AML-193 (cell line): ENCODE measurements at places on chromosomes 6 and 20.
A peak's percentile ranks its signal among the peaks of the same experiment; 100 is the strongest.

GRCh38 chr6:136466777-136467176 is 83.4 kb downstream of the MAP7 start:
- DNase-seq, result no peak

DNA sequence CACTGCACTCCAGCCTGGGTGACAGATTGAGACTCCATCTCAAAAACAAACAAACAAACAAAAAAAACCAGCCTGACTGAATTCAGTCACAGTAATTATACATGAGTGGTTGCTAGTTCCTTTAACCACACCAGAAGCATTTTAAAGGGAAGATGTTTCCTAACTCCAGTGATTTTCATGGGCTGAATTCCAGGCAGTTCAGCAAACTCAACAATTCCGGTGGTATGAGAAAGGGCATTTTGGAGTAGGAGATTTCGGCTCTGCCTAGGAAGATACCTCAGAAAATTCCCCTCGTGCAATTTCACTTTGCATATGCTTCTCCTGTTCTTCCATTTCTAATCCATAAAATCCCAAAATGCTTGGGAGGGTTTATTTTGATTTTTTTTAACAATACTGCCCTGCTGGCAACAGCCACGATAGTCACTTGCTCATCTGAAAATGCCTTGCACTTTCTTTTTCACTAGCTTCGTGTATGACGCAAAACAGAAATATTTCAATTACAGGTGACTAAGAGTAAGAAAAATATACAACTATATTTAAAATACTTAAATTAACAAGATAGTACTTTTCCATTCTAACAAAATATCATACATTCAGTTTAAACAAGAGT is 48.3 kb upstream of the IPCEF1 start:
- no peak for DNase-seq

GRCh38 chr6:141677598-141678211 is 455.0 kb upstream of the GJE1 start:
- peak; percentile 32 for DNase-seq

DNA sequence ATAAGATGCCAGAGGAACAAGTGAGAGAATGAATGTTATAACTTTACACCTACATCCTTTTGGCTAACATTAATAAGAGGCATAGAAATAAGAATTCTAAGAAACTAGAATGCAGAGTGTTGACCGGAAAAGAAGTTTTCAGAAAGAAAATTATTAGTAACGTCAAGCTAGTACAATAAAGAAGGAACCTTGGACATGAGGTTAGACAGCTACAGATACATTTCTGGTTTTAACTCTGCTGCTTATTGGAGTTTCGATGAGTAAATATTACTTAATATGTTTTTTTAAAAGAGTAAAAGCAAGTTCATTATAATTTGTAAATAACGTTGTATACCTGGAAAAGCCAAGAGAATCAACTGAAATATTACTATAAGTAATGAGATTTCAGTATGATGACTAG is 22.7 kb downstream of the TAB2 start:
- DNase-seq, result no peak

- DNase-seq, result no peak
Measured at GRCh38 chr20:47675190-47676142, 109.8 kb downstream of the SULF2 start.

DNA sequence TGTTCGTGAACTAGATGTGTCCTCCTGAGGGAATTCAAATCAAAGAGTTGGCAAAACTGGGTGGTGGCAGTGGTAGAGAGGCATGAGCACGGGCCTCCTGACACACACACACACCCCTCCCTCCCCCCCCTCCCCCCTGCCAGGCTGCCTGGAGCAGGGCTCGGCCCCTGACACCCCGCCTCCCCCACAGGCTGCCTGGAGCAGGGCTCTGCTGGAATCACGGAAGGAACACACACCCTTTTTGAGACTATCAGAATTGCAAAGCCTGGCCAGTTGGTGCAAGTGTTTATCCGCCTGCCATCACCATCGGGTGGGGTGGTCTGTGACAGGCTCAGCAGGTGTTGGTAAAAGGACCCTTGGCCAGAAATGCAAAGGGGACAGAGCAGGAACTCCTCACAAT is 59.0 kb downstream of the FAM120B start:
- no peak for DNase-seq

- DNase-seq, result no peak
Measured at GRCh38 chr6:42978487-42978838, 518 bp downstream of the PEX6 start.

DNA sequence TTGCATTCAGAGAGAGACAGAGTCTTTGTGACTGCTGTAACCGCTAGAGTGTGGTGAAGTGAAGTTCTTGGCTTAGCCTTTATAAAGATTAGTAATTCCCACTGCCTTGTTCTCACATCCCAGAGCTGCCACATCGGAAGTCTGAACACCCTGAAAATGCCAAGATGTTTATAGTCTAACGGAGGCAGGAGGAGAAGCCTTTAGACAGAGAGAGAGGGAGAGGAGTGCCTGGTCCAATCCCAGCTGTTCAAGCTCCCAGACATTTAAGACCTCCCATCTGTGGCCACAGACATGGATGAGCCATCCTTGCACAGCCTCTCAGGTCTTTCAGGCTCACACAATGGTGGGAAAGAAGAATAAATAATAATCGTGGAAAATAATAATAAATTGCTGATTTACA is 1422.8 kb upstream of the EYS start:
- no peak for DNase-seq

- no peak for DNase-seq
Measured at GRCh38 chr6:141653590-141653989, 479.1 kb upstream of the GJE1 start.

- no peak for DNase-seq
Measured at GRCh38 chr6:156114541-156114940, 658.9 kb upstream of the NOX3 start.

DNA sequence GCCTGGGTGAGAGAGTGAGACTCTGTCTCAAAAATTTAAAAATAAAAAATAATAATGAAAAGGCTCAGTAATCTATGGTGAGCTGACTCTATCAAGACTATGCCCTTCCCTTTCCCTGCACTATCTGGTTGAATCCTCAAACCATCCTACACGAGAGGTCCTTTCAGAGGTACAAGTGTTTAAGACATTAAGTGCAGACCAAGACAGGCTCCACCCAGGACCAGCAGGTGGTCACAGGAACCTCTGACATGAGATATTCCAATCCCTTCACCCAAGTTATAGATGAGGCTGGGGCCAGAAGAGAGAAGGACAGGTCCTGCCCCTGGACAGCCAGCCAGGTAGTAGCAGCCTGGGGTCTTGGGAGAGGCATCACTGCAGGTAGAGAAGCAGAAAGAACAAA is 182.6 kb downstream of the NFATC2 start:
- no peak for DNase-seq
